Right renal pelvis (tissue), 4 donors: ENCODE measurements at places on chromosomes 6 and 20. TPM values are rescaled to one million over a fixed set of nuclear protein-coding genes. Genes with fewer than 3 reads are reported as not detected.

GRCh38 chr6:37429352-37429750, 3.7 kb upstream of the CMTR1 start:
- DNase-seq = no peak

CLPSL1 gene
- polyA plus RNA-seq = 1.1 TPM

GRCh38 chr20:51637241-51637640, 94.7 kb upstream of the NFATC2 start:
- DNase-seq = no peak

CST4 gene
- not detected for polyA plus RNA-seq

- DNase-seq = no peak
Measured at GRCh38 chr6:90103056-90103800, 193.4 kb downstream of the BACH2 start.

PAK5 gene
- 0.60 TPM for polyA plus RNA-seq

GRCh38 chr6:162124710-162125435, 602.7 kb downstream of the PRKN start:
- DNase-seq = no peak

LY6G6D gene
- polyA plus RNA-seq = not detected

NHLRC1 gene
- polyA plus RNA-seq = 2.2 TPM

GRCh38 chr6:7769702-7770101, 43.8 kb downstream of the BMP6 start:
- no peak for DNase-seq

GRCh38 chr6:83920017-83920416, 60.5 kb downstream of the CYB5R4 start:
- DNase-seq = no peak

- DNase-seq = no peak
Measured at GRCh38 chr20:61115364-61116065, 136.5 kb upstream of the CDH4 start.

- no peak for DNase-seq
Measured at GRCh38 chr6:1515280-1515679, 94.4 kb upstream of the FOXC1 start.

DNA sequence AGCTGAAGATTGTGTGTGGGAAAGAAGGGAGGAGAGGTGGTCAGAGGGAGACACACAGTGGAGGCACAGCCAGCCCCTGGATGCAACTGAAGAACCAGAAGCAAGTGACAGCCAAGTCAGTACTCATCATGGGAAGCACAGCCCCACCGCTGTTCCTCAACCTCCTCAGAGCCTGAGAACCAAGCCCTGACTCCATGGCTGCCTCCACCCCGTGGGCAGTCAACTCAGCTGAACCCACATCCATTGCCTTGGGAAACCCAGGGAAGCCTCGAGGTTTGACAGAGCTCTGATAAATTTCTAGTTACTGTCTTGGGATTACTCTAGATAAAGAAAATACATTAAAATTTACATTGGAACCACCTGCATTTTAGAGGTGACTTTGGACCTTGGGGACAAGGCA, 29.6 kb downstream of the ALDH5A1 start:
- DNase-seq = no peak

C6orf58 gene
- polyA plus RNA-seq = 0.91 TPM

ZC3H12D gene
- polyA plus RNA-seq = 0.25 TPM

DNA sequence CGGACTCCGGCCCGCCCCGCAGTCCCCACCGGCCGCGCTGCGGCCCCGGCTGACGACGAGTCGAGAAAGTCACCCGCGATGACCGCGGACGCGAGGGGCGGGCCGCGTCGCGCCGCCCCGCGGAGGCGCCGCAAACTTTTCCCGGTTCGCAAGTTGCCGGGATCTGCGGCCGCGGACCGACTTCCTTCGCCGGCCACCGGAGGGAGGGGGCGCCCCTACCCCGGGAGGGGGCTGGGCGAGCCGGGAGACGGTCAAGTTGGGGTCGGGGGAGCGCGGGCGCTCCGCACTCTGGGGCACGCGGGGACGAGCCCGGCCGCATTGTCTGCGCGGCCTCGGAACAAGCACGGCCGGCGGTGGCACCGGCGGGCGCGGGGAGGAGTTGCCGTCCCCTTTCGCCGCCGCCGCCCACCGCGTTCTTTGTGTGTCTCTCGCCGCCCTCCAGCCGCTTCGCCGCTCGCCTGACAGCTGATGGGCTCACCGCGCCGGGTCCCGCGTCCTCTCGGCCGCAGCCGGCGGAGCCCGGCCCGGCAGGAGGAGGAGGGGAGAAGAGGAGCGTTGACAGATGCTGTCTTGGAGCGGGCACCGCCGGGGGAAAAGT, 131.6 kb downstream of the OGFRL1 start:
- DNase-seq = no peak

MICB gene
- 1.4 TPM for polyA plus RNA-seq

RUNX2 gene
- polyA plus RNA-seq = 2.9 TPM

CRIP3 gene
- 3.9 TPM for polyA plus RNA-seq
